ENCODE measurements at places on chromosomes 12 and 14. TPM values are rescaled to one million over a fixed set of nuclear protein-coding genes. Genes with fewer than 3 reads are reported as not detected.

DNA sequence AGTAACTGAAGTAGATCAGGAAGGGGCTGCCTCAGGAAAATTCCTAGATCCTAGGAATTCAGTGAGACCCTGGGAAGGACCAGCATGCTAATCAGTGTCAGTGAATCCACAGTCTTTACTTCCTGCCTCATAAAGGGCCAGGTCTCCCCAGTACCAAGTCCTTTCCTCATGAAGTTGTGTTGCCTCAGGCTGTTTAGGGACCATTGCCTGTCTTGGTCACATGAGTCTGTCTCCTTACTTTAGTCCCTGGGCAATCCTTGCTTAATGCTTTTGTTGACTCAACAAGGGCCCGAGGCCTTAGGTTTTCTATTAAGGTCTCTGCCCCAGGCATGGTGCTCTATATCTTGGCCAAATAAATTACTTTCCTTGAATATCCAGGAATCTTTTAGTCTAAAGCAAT lies 16.1 kb upstream of the ATF1 start:
- no peak overlapping the region for H3K4me3 ChIP-seq
- no peaks in the 10 kb centered on the region for H3K4me1 ChIP-seq
- H3K27ac ChIP-seq, result no peak overlapping the region
- DNase-seq, result no peak
- no peaks in the 10 kb centered on the region for H3K27me3 ChIP-seq

GRCh38 chr12:122166422-122167349 lies 7.3 kb downstream of the IL31 start:
- H3K4me1 ChIP-seq, result no peaks in the 10 kb centered on the region
- H3K27ac ChIP-seq, result no peak overlapping the region
- peaks cover 6% of the 10 kb centered on the region for H3K27me3 ChIP-seq

GRCh38 chr12:49873361-49873934 lies 30.3 kb downstream of the FAIM2 start:
- peak; percentile 64 for DNase-seq
- no peaks in the 10 kb centered on the region for H3K36me3 ChIP-seq
- H3K4me3 ChIP-seq, result no peak overlapping the region
- peaks cover 4% of the 10 kb centered on the region for H3K27me3 ChIP-seq

DNA sequence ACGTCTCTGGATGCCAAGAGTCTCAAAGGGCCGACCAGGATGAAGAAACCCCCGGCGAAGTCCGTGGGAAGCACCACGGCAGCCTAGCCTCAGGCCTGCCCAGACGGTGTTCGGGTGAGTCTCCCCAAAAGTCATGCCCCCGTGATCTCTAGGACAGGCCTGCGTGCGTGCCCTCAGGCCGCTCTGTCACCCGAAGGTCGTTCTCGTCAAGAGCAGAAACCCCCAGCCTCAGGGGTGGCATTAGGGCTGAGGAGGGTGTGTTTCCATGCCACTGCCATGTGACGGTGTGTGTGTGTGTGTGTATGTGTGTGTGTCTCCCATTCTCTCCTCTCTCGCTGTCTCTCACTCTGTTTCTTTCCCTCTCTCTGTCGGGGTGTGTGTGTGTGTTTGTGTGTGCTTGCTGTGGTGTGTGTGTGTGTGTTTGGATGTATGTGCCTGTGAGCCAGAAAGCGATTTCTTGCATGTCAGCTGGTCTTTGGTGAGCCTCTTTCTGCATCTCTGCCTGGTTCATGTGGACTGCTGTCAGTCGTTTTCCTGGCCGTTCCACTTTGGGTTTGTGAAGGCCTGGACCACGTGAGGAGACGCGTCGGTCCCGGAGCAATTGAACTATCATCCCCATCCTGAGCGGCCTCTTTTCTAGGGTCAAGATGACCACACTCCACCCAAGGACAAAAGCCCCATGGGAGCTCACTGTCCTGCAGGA lies 772.5 kb upstream of the ALG10B start:
- DNase-seq, result no peak
- no peaks in the 10 kb centered on the region for H3K36me3 ChIP-seq
- no peaks in the 10 kb centered on the region for H3K27me3 ChIP-seq
- no peak overlapping the region for H3K4me3 ChIP-seq

TAS2R20 gene
- 0.57 TPM for total RNA-seq

KRT83 gene
- not detected for total RNA-seq

LRRC43 gene
- total RNA-seq, result 0.72 TPM

DNA sequence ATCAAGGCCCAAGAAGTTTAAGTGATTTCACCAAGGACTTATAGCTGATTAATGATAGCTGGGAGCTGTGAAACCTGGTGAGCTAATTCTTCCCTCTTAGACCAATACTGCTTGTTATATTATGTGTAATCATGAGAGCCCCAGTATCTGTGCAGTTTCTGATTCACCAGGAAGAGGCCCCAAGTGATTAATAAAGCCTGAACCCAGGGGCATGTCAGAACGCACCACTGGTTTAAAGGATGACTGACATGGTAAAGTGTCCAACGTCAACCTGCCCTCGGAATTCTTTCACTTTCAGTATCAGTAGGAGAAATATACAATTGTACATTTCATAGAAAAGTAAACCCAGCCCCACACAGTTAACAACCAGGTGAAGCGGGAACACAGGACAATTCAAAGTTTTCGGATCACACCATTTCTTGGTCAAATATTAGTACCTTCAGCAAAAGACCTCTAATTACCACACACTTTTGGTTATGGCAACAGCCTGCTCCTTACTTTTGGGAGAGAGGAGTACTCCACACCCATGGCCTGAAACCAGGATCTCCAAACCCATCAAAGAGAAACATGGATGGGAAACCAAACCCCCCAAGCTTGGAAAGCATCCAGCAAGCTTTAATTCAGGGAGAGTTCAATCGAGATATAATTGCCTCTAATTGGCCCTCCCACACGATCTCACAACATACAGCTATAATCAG lies 28.5 kb downstream of the TMCC3 start:
- no peak overlapping the region for H3K4me3 ChIP-seq
- peaks cover 27% of the 10 kb centered on the region for H3K4me1 ChIP-seq
- H3K27me3 ChIP-seq, result no peaks in the 10 kb centered on the region
- H3K27ac ChIP-seq, result no peak overlapping the region
- H3K36me3 ChIP-seq, result no peaks in the 10 kb centered on the region

- H3K4me1 ChIP-seq, result no peaks in the 10 kb centered on the region
- H3K4me3 ChIP-seq, result no peak overlapping the region
- DNase-seq, result no peak
- H3K27me3 ChIP-seq, result no peaks in the 10 kb centered on the region
Observed at GRCh38 chr14:56996721-56997399, 186.6 kb upstream of the OTX2 start.

DNA sequence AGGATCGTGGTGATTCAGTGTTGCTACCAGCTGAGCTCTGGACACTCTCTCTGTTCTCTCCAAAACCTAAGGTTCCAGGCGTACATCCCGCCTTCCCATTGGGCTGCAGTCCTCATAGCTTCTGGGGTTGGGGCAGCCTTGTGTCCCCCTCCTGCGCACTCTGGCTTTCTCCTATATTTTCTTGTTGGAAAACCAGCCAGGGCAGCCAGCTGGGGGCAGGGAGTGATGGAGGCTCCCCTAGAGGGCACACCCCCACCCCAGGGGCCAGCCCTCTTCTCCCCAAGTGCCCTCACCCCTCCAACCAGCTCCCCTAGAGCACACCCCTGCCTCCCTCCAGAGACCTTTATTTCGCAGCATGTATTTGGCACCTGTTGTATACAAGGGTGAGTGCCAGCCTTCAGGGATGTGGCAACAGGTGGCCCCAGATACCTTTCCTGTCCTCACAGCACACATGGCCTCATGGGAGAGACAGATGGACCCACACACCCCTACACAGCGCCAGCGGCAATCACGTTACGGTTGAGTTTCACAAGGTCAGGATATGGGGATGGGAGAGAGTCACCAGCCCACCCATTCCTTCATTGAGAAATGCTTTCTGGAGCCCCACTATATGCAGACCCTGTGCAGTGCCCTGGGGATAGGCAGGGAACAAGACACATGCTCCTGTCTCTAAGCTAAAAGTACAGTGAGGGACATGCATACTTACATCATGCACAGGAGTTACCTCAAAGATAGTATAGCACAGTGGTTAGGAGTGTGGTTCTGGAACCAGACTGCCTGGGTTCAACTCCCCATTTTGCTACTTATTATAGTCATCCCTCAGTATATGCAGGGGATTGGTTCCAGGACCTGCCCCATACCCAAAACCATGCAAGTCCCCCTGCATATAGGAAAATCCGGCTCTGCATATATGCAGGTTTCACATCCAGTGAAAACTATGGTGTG lies 141.1 kb downstream of the PHETA1 start:
- no peaks in the 10 kb centered on the region for H3K4me1 ChIP-seq
- no peak overlapping the region for H3K27ac ChIP-seq
- no peaks in the 10 kb centered on the region for H3K36me3 ChIP-seq
- H3K4me3 ChIP-seq, result no peak overlapping the region
- H3K27me3 ChIP-seq, result no peaks in the 10 kb centered on the region
- no peak for DNase-seq

CMTM5 gene
- total RNA-seq, result not detected

DNA sequence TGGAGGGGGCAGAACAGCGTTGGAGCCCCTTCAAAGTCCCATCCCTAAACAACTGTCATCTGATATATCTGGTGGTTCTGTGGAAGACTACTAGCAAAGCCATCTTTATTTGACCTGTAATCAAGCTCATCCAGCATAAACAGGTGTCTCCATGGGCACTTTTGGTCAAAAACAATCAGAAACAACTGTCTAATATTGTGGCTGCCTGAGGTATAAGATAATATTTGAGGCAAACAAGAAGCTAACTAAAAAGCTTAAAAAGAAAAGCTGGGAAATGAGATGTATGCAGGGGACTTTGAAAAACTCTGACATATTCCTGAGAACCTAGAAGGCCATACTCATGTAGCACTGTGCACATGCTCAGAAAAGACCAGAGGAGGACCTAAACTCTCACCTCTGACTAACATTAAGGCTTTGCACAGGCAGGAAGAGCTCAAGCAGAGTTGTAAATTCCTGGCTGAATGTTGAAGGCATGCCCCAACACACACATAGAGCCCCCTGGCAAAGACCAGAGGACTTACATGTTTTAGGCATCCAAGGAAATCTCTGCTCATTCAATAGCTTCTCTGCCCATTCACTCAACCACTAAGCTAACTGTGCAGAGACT lies 27.2 kb upstream of the AP4S1 start:
- no peak overlapping the region for H3K27ac ChIP-seq
- no peaks in the 10 kb centered on the region for H3K27me3 ChIP-seq
- peaks cover under 1% of the 10 kb centered on the region for H3K36me3 ChIP-seq
- H3K4me1 ChIP-seq, result peaks cover 11% of the 10 kb centered on the region
- DNase-seq, result no peak
- no peak overlapping the region for H3K4me3 ChIP-seq

DNA sequence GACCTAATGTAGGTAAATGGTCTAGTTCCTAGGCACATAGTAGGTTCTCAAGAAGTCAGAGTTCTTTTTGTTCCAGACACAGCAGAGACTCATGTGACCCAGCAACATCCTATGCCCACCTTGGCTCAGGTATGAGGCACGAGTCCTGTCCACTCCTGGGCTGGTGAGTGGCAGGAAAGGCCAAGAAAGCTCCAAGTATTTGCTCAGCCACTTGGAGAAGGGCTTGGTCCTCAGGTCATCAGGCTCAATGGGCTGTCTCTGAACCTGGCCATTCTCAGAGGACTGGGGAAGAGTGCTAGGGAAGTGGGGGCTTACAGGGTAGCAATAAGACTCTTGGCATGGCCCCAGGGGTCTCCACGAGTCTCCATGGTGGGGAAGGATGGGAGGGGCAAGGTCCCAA lies 253.1 kb downstream of the NTF3 start:
- H3K27ac ChIP-seq, result no peak overlapping the region
- no peaks in the 10 kb centered on the region for H3K4me1 ChIP-seq
- no peaks in the 10 kb centered on the region for H3K27me3 ChIP-seq
- no peaks in the 10 kb centered on the region for H3K36me3 ChIP-seq
- H3K4me3 ChIP-seq, result no peak overlapping the region
- no peak for DNase-seq

NAB2 gene
- 37.8 TPM for total RNA-seq

DNA sequence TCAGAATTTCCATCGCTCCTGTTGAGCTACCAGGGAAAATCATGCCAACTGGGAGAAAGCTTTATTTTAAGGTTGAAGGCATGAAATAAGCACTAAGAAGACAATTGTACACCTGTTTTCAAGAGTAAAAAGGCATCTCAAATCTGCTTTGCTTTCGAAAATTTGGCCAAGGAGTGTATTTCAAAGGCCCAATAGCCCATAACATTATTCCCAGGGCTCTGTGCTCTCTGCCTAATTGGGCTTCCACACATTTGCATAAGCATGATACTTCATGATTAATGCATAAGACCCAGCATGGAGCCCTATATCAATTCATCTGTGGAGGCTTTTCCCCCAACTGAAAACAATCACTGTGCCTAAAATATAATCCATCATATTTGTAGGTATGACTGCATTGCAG lies 258.5 kb downstream of the NOVA1 start:
- no peak overlapping the region for H3K27ac ChIP-seq
- no peaks in the 10 kb centered on the region for H3K4me1 ChIP-seq
- no peaks in the 10 kb centered on the region for H3K27me3 ChIP-seq
- no peak for DNase-seq

SLC5A8 gene
- not detected for total RNA-seq

CRIP1 gene
- 21.3 TPM for total RNA-seq

BDKRB1 gene
- 0.20 TPM for total RNA-seq

GRCh38 chr12:49784756-49785409 lies 43.3 kb downstream of the NCKAP5L start:
- H3K36me3 ChIP-seq, result peaks cover 3% of the 10 kb centered on the region
- H3K27ac ChIP-seq, result no peak overlapping the region
- H3K4me3 ChIP-seq, result no peak overlapping the region
- peak; percentile 37 for DNase-seq

- no peak overlapping the region for H3K27ac ChIP-seq
- no peaks in the 10 kb centered on the region for H3K4me1 ChIP-seq
Observed at GRCh38 chr12:102939670-102940222, 17.7 kb upstream of the ASCL1 start.

GRCh38 chr12:81811778-81812125 lies 52.6 kb upstream of the PPFIA2 start:
- no peak overlapping the region for H3K4me3 ChIP-seq
- no peak overlapping the region for H3K27ac ChIP-seq
- no peak for DNase-seq
- H3K27me3 ChIP-seq, result no peaks in the 10 kb centered on the region
- H3K4me1 ChIP-seq, result peaks cover 3% of the 10 kb centered on the region

SIX1 gene
- 0.20 TPM for total RNA-seq

DNA sequence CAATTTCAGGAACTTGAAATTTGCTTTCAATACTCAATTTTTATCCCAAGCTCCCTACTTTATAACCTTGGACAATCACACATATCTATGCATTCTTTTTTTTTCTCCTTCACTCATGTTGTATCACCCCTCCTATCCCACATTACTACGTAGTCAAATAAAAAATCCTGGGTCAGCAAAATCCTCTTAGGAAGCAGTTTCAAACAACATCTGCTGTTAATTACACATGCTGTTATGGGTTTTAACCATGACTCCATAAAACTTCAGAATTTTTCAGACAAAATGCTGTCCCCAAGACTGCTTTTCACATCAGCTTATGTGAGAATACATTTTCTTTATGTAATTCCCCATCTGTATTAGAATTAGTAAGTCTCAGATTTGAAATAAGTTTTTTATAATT lies 61.7 kb downstream of the LRFN5 start:
- H3K27ac ChIP-seq, result no peak overlapping the region
- H3K27me3 ChIP-seq, result no peaks in the 10 kb centered on the region
- H3K4me1 ChIP-seq, result no peaks in the 10 kb centered on the region
- H3K36me3 ChIP-seq, result no peaks in the 10 kb centered on the region

GRCh38 chr14:105150368-105151083 lies 18.1 kb downstream of the JAG2 start:
- no peaks in the 10 kb centered on the region for H3K36me3 ChIP-seq
- H3K27ac ChIP-seq, result no peak overlapping the region
- no peak for DNase-seq
- no peak overlapping the region for H3K4me3 ChIP-seq
- peaks cover 2% of the 10 kb centered on the region for H3K27me3 ChIP-seq

CFAP251 gene
- total RNA-seq, result 4.7 TPM

GRCh38 chr14:24693983-24694382 lies 60.0 kb upstream of the GZMB start:
- H3K4me1 ChIP-seq, result no peaks in the 10 kb centered on the region
- no peak overlapping the region for H3K4me3 ChIP-seq
- DNase-seq, result no peak
- no peaks in the 10 kb centered on the region for H3K36me3 ChIP-seq
- no peak overlapping the region for H3K27ac ChIP-seq

Data from astrocyte (in vitro differentiated cells and primary cell).